ENCODE measurements at places on chromosomes 12 and 14.

DNA sequence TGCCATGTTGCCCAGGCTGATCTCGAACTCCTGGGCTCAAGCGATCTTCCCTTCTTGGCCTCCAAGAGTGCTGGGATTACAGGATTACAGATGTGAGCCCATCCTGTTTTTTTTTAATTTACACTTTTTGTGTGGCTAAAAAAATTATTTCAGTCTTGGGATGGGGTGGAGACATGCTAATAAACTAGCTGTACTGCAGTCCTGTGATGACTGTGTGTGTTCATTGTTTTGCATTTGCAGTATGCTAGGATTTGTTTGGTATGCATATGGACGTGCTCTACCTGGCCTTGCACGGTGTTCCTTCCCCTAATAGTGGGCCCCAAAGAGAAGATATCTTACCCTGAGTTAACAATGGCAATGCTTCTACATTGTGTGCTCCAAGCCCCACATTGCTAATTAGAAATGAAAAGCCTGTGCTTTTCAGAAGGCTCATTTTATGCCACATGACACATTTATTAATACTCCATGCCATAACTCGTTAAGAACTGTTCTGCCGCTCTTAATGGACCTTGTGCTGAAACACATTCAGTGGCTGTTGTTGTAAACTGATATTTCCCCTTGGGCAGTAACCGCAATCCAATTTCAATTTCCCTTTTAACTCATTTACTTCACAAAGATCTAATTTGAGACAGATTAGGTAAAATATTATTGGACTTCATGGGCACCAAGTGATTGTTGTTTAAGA is 86.4 kb downstream of the SCN8A start:
- no peak for DNase-seq

DNA sequence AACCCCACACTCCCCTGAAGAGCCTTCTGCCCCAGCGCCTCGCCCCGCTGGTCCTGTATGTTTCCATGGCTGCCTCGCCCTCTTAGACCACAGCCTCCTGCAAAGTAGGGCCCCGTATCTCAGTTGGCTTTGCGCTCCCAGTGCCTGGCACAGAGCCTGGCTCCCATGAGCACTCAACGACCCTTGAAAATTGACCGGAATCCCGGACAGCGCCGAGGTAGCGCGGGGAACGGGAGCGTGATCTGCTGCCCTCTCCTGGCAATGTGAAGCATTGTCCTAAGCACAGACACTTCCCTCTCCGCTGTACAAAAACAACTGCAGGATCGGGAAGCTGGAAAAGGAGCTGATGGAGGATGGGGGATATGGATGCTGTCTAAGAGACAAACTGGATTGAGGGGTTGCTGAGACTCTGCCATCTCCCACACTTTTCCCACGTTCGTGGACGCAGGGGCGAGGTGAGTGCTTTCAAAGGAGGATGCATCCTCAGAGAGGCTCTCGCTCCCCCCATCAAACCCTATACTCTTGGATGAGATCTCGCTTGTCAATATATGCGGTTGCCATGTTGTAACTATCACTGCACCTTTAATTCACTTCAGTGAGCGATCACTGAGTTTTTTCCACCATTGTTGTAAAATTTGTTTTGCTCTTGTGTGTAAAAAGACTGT is 10.7 kb upstream of the FKBP4 start:
- peak; percentile 48 for DNase-seq

- DNase-seq, result no peak
These were observed 96.6 kb downstream of the CDK17 start for GRCh38 chr12:96303653-96304052.

- DNase-seq, result peak; percentile 17
These were observed 47.7 kb downstream of the MVK start for GRCh38 chr12:109621211-109621694.

DNA sequence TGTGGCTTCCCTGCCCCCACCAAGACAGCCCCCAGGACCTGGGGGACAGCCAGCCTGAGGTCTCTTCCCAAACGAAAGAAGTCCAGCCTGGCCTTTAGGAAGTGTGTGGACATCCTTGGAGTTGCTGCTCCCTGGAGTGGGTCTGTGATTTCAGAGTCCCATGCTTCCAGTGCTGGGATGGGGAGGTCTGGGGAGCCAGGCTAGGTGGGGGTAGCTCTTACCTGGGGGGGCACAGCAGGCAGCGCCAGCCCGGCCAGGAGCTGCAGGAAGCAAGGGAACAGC is 509 bp downstream of the PGF start:
- no peak for DNase-seq

DNA sequence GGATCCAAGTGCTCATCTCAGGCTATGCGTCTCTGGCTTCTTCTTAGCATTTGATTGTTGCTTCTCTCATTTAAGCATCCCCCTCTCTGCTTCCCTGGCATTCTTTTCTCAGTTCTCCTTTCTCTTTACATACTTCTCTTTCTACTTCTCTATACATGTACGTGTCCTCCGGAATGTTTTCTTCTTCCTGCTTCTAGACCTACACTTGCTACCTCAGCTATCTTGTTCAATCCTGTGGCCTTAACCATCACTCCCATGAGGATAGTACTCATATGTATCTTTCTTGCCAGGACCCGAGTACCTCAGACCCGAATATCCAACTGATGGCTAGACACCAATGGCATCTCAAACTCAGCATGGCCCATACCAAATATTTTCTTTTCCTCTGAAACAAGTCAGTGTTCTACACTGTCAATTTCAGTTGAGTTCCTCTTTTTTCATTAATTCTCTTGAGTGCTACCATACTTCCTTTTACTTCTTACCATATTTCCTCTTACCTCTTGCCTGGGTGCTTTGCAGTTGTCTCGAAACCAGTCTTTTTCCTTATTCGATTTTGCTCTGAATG is 115.1 kb upstream of the SLC38A2 start:
- DNase-seq, result peak; percentile 29

DNA sequence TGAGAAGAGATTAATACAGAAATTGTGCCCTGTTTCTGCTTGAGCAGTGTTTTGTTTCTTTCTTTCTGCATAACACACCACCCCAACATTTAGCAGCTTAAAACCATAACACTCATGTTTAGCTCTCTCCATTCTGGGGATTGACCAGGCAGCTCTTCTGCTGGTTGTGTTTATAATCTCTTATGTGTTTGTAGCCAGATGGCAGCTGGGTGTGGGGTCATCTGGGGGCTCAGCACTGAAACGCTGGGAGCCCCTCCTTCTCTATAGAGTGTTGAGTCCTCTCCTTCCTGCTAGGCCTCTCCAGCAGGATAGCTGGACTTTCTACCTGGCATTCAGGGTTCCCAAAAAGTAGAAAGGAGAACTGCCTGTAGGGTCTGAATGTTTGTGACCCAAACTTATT is 270.6 kb downstream of the TTC8 start:
- no peak for DNase-seq

DNA sequence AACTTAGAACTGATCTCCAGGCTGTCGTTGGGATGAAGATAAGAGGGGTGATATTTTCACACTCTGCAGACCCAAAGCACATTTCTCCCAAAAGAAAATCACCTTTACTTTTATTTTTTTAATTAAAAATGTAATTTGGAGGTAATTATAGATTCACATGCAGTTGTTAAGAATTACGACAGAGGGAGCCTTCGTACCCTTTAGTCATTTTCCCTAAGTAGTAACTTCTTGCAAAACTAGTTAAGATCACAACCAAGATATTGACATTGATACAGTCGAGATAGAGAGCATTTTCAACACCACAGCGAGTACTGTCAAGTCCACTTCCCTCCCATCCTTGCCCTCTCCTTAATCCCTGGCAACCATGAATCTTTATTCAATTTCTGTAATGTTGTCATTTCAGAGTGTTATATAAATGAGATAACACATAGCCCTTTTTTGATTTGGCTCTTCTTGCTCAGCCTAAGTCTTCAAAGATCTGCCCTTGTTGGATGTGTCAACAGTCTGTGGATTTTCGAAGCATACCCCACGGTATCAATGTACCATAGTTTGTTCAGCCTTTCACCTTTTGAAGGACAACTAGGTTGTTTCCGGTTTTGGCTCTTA is 39.6 kb downstream of the DNAH10 start:
- DNase-seq, result peak; percentile 27

- peak; percentile 7 for DNase-seq
These were observed 780 bp upstream of the SLC41A2 start for GRCh38 chr12:104958805-104959334.

DNA sequence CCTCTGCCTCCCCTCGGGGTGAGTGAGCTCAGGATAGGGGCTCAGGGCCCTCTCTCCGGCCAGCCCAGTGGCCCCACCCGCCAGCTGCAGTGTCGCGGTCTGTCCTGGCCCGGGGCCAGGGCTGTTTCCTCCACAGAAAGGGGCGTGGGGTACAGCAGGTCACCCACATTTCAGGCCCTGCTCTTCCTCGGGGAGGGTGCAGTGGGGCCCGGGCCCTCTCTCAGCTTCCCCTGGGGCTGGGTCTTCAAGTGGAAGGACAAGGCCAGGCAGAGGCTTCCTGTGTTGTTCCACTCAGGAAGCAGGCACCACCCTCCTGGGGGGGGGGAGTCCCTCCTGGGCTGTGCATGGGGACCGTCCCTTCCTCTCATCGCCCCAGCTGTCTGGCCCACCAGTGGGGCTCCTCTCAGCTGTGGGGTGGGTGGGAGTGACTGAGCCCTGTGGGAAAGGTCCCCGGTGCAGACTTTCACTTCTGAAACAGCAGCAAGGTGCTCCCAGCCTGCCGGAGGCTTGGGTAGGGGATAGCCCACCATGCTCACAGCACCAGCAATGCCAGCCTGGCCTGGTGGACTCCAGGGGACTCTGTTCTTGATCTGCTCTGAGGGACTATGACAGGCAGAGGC is 3.7 kb downstream of the GPR132 start:
- no peak for DNase-seq

DNA sequence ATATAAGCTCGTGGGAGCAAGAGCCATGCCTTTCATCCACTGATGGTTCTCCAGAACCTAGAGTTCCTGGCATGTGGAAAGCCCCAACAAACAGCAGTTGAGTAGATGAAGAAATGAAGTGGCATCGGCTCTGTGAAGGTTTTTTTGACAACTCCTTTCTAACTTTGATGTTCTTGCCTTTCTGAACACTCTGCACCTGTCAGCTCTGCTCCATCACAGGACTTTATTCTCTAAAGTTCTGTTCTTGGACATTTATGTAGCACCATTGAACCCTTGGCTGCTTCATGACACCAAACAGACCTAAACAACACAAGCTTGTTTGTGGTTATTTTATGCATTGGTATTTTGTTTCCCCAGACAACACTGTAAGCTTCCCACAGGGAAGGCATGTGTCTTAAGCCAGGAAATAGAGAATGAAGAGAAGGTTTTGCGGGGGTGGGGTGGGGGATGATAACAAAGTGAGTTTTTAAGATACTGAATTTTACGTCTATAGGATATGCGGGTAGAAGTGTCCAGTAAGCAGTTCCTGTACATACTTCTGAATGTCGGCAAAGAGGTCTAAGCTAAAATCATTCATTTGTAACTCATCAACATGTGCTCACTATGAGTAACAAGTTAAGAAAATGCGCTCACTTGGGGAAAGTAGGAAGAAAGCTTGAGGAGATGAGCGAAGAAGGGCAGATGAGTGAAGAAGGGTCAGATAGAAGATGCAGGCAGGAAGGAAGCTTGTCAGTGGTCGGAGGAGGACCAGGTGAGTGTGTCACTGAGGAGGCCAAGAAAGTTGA is 146.0 kb upstream of the PLEKHG7 start:
- DNase-seq, result no peak

DNA sequence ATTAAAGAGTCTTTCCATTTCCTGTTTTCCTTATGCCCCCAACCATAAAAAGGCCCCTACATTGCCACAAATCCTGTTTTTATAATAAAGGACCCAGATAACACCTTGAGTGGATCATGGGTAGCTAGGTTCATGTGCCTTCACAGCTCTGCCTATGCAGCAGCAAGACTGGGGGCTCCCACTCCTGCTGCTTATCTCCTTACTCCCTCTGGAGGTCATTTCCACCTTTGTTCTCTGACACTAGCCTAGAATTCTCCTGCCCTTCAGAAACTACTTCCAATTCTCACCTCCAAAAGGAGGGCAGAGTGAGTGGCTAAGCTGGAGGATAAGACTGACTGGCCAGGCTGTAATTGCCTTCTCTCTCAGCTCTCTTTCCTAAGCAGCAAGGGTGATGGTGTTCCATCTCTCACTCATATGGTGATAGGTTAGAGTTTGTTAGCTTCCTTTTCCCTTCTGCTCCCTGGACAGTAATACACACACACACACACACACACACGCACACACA is 20.0 kb upstream of the STAC3 start:
- no peak for DNase-seq

GRCh38 chr12:68591734-68592418 is 18.8 kb upstream of the RAP1B start:
- DNase-seq, result no peak

GRCh38 chr12:105343836-105344235 is 13.3 kb downstream of the C12orf75 start:
- DNase-seq, result no peak

DNA sequence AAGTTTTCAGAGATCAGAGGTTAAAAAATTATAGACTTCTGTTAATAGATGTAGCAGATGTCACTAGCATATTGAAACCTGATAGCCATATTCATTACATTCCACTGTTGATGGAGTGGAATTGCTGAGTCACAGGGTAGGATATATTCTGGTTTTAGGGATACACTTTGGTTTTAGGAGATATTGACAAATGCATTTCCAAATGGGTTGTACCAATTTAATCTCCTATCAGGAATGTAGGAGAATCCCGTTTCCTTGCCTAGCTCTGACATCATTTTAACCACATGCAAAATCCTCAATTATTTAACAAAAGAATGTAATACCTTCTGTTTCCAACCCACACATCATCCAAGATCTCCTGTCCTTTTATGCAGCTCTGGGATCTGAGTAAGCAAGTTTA is 30.7 kb upstream of the ESR2 start:
- peak; percentile 75 for DNase-seq

- peak; percentile 17 for DNase-seq
These were observed 23.2 kb downstream of the MOAP1 start for GRCh38 chr14:93161411-93161940.

- DNase-seq, result no peak
These were observed 359.6 kb upstream of the DIO2 start for GRCh38 chr14:80570930-80571298.

DNA sequence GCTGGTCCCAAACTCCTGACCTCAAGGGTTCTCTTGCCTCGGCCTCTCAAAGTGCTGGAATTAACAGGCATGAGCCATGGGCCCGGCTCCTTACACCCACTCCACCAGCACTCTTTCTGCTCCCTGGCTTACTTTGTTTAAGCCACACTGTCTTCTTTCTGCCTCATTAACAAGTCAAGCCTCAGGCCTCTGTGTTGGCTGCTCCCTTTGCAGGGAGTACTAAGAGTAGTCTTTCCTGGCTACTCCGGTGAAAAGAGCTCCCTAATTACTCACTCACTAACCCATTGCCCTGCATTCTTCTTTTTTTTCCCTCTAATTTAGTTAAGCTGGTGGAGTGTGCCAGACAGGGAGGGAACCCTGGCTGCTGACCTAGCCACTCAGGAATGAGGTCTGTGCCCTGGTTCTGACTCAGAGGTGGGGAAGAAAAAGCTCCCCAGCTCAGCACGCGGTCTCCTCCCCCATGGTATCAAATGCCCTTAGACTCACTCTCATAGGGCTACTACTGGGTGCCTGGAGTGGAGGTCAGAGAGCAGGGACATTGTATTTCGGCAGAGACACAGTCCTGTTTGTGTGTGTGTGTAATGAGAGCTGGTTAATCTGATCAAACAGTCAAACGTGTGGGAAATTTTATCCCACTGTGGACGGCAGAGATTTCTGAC is 19.8 kb downstream of the GALNT6 start:
- peak; percentile 96 for DNase-seq
